ENCODE measurements at places on chromosomes 3 and 15. TPM values are rescaled to one million over a fixed set of nuclear protein-coding genes. Genes with fewer than 3 reads are reported as not detected.

The VEPH1 gene
- total RNA-seq, result 10.3 TPM

The PATL2 gene
- 0.97 TPM for total RNA-seq

The PARP14 gene
- total RNA-seq, result 91.1 TPM

The GOLGA8N gene
- 2.6 TPM for total RNA-seq

The ITGA11 gene
- 159 TPM for total RNA-seq

The KLHL25 gene
- 4.3 TPM for total RNA-seq

The MTFMT gene
- total RNA-seq, result 30.7 TPM

The PCOLCE2 gene
- under 0.01 TPM for total RNA-seq

The SPRED1 gene
- total RNA-seq, result 55.7 TPM

The IGF2BP2 gene
- total RNA-seq, result 67.8 TPM

The TM4SF4 gene
- not detected for total RNA-seq

The AGBL1 gene
- not detected for total RNA-seq

The GPR62 gene
- total RNA-seq, result under 0.01 TPM

The CHSY1 gene
- 48.3 TPM for total RNA-seq

The IGF1R gene
- total RNA-seq, result 42.2 TPM

The STRIT1 gene
- total RNA-seq, result not detected

The TIMMDC1 gene
- 58.7 TPM for total RNA-seq

The LSMEM2 gene
- not detected for total RNA-seq

The WDR73 gene
- 37.0 TPM for total RNA-seq

The XIRP1 gene
- not detected for total RNA-seq

The AHSG gene
- not detected for total RNA-seq

The TNIK gene
- 7.7 TPM for total RNA-seq

The BBX gene
- total RNA-seq, result 52.5 TPM

The KCNH8 gene
- total RNA-seq, result not detected

The TM4SF18 gene
- total RNA-seq, result not detected

The FBXW12 gene
- not detected for total RNA-seq

The RARB gene
- 21.6 TPM for total RNA-seq

The TNFSF10 gene
- total RNA-seq, result 0.43 TPM

The SNX22 gene
- 0.32 TPM for total RNA-seq

The ATP1B3 gene
- total RNA-seq, result 82.5 TPM

The TMEM87A gene
- 79.9 TPM for total RNA-seq

The DISP2 gene
- total RNA-seq, result under 0.01 TPM

The GOLGA6L10 gene
- total RNA-seq, result 2.9 TPM

The CCR1 gene
- total RNA-seq, result under 0.01 TPM

The ZBTB47 gene
- 25.4 TPM for total RNA-seq

The SLC28A2 gene
- total RNA-seq, result not detected

The NR1I2 gene
- total RNA-seq, result under 0.01 TPM
